Stimulated activated CD8-positive, alpha-beta memory T cell treated with anti-CD3 and anti-CD28 coated beads, Interleukin-4, amount 100 ng/mL, for 1 hour (primary cell): ENCODE measurements at places on chromosomes 11 and 22.

GRCh38 chr11:841981-842369 lies 354 bp downstream of the POLR2L start:
- DNase-seq, result no peak

GRCh38 chr11:34595391-34595790 lies 25.5 kb upstream of the EHF start:
- DNase-seq, result no peak

DNA sequence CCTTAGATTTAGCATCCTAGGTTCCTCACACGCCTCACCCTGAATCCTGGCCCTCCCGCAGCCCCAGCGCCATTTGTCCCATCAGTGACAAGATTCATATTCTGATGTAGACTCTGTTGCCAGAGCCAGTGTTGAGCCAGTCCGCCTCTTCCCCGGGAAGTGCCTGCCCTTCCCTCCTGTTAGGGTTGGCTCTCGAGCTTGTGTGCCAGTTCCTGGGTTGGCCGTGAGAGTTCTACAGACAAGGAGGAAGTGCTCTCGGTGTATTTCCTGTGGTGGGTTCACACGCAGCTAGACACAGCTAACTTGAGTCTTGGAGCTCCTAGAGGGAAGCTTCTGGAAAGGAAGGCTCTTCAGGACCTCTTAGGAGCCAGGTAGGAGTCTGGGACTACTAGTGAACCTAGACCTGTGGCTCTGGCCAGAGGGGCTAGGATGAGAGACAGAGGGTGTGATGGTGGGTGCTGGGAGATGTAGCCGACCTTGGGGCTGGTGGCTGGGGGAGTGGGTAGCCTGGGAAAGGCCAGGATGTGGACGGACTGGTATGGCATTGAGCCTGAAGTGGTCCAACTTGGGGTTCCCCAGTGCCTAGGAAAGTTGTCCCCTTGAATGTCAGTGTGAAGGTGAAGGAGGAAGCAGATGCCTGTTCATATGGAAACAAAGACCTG lies at the start of gene IL18BP:
IL18BP (plus strand) TSS at position 261 of the 662 bp plus-strand sequence. CDS start 1,076 bp downstream, outside the sequence.
- no peak for DNase-seq

DNA sequence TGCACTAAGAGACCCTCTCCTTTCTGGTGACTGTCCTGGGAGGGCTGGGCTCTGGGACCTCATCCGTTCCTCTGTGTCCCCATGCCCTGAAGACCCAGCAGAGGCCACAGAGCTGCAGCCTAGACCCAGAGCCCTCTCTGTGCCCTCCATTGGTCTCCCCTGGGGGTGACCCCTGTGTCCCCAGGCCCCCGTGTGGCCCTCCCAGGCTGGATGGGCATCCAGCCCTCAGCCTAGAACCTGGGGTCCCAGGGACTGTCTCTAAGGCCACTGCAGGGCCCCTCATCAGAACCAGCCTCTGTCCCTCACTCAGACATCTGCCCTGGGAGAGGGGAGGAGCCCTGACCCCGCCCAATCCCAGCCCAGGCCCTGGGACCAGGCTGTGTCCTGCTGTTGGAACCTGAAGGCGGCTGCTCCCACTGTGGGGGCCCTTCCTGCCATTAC lies 5.7 kb downstream of the IGLL1 start:
- no peak for DNase-seq

DNA sequence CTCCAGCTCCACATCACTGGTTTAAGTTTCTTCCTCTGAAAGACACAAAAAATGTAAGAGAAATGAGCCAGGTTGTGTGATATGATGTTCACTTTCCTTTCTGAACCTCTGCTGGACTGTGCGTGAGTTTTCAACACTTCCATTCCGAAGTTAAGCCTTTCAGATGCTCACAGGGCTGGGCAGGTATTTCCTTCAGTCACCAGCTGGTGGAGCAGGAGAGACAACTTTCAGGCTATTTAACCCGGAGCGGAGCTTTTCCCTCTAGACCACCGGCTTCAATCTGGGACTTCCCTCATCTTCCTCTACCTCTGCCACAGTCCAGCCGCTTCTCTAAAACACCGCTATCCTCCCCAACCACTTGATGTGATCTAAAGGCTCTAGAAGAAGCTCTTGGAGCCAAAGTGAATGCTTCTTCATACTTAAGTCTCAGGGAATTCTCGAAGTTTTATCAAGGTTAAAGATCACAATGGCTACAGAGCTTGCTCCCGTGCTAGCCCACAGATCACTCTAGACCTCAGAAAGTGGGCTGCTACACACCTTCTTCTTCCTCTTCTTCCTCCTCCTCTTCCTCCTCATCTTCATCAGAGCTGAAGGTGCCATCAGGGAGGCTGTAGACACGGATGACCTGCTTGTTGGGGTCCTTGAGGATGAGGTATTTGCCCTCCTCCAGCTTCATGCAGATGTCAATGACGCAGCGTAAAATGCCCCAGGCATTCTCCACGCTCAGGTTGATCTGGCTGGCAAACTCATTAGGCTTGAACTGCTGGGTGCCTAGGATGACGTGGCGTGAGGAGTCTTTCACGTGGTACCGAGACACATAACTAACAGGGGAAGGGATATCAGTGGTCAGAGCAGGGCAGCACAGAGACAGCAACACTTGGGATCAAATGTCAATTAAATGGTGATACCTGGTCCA lies 4.4 kb upstream of the FOXRED2 start:
- DNase-seq, result no peak

DNA sequence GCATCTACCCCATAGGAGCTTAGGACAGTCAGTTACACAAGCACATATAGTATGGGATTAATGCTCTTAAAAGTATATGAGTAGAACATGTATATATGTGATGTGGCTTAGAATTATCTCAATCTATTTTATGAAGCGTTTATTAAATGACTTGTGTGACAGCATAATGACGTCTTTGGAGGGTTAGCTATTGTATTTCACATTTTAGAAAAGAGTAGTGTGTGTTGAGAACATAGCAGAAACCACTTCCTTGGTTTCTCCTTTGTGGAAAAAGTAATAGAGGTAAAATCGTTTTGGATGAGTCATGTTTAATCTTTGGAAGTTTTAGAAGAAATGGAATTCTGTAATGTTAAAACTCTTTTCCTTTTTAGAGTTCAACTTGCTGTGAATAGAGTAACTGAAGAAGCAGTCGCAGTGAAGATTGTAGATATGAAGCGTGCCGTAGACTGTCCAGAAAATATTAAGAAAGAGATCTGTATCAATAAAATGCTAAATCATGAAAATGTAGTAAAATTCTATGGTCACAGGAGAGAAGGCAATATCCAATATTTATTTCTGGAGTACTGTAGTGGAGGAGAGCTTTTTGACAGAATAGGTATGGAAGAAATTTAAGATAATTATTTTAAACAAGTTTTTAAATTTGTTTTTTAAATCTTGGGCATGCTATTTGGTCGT lies 2.4 kb downstream of the CHEK1 start:
- DNase-seq, result no peak

DNA sequence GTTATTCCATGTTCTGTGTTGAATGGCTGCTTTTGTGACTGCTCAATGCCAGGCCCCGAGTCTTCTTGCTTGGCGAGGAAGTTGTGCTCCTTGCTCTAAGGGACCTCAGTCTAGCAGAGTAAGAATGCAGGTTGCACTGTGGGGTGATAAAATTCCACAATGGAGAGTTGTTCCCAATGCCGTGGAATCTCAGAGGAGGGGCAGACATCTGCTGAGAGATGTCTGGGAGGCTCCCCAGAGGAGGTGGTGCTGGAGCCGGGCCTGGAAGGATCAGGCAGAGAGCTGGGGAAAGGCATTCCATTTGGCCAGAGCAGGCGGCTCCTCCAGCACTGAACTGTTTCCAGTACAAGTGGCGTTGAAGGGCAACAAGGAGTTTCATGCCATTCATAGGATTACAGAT lies 55.2 kb downstream of the ST3GAL4 start:
- no peak for DNase-seq

DNA sequence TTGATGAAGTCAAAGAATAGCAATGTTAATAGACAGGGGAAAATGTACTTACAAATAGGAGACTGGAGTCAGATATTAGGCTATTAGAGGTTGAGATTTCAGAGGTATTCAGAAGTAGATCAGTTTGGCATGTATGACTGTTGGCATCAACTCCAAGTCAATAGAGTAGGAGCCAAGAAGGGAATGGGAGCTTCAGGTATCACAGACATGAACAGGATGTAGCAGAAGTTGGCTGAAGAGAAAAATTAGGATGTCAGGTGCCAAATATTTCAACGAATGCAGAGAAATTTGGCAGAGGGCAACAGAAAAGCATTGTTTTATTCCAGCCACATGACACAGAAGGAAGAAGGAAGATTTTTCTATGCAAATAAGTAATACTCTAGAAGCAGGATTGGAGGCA lies 69.7 kb downstream of the GLYATL1 start:
- DNase-seq, result no peak

DNA sequence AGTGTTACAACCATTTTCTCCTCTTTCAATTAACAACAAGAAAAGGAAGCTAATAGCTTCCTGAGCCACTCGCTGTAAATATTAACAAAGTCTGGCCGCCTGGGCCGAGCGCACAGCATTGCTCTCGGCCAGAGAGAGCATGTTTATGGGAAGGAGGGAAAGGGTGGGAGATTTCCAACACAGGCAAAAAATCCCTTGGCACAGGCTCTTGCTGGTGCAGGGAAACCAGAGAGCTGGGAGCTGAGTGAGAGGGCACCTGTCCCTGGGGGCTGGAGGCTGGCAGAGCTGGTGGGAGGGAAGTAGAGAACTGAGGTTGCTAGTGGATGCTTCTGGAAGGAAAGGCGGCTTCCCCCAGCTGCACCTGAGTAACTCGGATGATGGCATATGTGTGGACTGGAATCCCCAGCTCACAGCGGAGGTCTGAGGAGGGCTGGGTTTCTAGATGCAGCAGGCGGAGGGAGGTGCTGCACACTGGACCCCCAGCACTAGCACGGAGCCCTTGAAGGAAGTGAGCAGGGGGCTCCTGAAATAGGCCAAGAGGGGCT lies 59.6 kb downstream of the FLRT1 start:
- DNase-seq, result no peak

- DNase-seq, result no peak
These were observed 70.2 kb upstream of the CREB3L1 start for GRCh38 chr11:46207270-46207669.

- peak; percentile 63 for DNase-seq
These were observed 7.7 kb downstream of the RIN1 start for GRCh38 chr11:66328302-66329144.

DNA sequence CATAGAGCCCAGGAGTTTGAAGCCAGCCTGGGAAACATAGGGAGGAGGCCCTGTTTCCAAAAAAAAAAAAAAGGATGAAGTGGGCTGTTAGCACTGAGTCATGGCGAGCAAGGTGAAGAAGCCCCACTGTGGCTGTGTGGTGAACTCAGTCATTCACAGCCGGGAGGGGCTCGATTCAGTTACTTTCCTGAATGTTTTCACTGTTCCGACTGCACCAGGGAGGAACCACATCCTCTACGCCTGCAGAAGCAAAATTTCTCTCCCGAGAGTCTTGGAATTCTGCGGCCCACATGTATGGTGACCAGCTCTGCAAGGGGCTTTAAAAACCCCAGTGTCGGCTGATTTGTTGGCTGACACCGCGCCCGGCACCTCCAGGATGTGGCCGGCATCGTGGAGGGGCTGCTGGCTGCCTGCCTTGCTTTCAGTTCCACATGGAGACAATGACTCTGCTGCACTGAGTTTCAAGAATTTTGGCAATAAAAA lies 27.8 kb upstream of the GRAMD4 start:
- no peak for DNase-seq

DNA sequence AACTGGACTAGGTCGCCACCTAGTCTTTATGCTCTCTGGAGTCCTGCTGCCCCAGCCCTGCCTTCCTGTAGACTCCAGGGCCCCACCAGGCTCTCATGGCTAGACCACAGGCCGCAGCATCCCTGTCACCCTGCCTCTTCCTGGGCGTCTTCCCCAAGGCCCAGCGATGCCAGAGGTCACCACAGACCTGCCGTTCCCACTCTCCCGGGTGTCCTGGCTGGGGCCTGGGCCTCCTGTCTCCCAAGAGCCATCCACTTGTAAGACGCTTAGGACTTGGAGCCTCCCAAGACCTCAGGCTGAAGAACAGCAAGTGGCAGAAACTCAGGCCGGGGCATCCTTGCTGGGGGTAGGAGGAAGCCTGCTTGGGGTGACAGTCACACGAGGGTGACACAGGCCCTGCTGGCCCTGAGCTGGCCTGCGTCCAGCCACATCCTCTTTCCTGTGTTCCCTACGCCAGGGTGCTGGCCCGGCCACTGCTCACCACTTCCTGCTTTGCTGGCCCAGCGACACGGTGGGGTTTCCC lies 2.0 kb upstream of the TCIRG1 start:
- no peak for DNase-seq

DNA sequence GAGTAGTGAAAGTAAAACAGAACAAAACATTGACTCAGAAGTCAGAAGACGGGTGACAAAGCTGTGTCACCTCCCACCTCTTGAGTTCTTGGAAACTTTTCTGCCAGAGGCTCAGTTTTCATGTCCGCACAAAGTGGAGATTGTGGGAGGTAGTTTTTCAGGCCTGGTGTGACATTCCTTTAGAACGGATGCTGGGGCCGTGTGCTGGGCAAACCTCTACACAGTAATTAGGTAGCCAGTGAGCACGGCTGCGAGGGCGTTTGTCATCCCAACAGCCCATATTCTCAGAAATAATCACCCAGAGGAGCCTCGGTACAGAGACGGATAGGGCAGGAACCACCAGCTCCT lies 1054.4 kb downstream of the TBC1D22A start:
- no peak for DNase-seq

GRCh38 chr22:45772743-45773142 lies 101.1 kb downstream of the ATXN10 start:
- DNase-seq, result no peak

- peak; percentile 66 for DNase-seq
These were observed at the start of gene FRMD8 for GRCh38 chr11:65386307-65387140. FRMD8 (plus strand) TSS chr11:65386637; CDS start chr11:65387037, 400 bp downstream.

- no peak for DNase-seq
These were observed 7.8 kb downstream of the SEPTIN3 start for GRCh38 chr22:41976961-41977566.

DNA sequence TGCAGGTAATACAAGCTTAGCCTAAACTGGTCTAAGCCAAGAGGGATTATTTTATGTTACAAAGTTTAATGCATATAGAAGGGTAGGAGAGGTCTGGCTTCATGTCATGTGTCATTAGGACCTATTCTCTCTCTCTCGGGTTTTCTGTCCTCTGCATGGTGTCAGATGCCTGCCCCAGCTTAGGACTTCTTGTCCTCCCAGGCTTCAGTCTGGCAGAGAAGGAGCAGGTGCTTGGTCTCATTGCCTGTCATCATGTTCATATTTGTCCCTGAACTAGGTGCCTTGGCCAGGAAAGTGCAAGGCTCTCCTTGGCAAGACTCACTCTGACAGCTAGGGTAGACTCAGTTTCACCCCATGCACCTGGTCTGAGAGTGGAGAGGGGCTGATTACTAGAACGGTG lies 126.3 kb downstream of the ADAMTS15 start:
- DNase-seq, result no peak

- DNase-seq, result no peak
These were observed 23.6 kb downstream of the OR52E1 start for GRCh38 chr11:5092821-5093585.

GRCh38 chr22:47027766-47028165 lies 265.3 kb downstream of the TBC1D22A start:
- DNase-seq, result no peak

GRCh38 chr11:16985297-16985696 lies 28.9 kb downstream of the PLEKHA7 start:
- no peak for DNase-seq

DNA sequence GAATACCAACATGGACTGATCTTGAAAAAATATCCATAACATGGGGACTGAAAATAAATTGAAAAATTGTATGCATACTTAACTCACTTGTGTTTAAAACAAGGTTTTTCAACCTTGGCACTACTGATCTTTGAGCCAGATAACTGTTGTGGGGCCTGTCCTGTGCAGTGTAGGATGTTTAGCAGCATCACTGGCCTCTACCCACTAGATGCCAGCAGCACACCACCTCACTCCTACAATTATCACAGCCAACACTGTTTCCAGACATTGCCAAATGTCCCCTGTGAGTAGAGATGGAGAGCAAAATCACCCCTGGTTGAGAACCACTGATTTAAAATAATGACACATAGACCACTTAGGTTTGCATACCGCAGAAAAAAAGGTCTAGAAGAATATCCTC lies 45.0 kb upstream of the SLC1A2 start:
- no peak for DNase-seq
